Neural crest cell (in vitro differentiated cells): ENCODE measurements at places on chromosomes 3 and 15. TPM values are rescaled to one million over a fixed set of nuclear protein-coding genes. Genes with fewer than 3 reads are reported as not detected.

DNA sequence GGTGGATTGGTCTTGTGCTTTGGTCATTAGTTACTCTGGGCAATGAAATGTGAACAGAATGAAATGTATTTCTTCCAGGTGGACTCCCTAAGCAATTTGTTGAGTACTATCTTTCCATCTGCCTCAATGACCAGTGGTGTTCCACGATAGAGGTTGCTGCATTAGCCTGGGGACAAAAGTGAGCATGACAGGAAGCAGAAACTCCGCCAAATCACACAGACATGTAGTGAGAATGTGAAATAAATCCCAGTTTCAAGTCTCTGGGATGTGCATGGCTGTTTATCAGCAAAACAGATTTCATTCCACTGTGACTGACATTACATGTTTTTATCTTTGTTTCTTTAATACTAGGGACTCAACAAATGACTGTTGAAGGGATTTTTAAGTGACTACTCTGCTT lies 63.3 kb upstream of the DCBLD2 start:
- H3K36me3 ChIP-seq = no peaks in the 10 kb centered on the region
- no peak overlapping the region for H3K4me3 ChIP-seq
- DNase-seq = no peak
- H3K27ac ChIP-seq = no peak overlapping the region

DNA sequence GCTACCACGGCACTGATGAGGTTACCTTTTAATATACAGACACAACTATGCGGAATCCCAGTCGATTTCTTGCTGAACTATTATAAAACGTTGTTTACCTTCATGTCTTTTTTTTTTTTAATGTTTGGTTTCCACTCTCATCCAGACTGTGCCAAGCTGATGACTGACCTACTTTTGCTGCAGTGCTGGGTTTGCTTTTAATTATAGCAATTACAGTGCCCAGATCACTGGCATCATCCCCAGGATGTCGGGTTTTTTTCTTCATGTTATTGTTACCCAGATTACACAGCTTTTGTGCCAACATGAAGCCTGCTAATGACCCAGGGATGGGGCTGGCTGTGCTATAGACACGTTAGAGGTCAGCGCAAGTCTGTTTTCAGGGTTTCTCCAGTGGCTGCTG lies 294.0 kb upstream of the ATP10A start:
- no peak for DNase-seq
- no peak overlapping the region for H3K4me3 ChIP-seq
- H3K27ac ChIP-seq = no peak overlapping the region
- peaks cover 8% of the 10 kb centered on the region for H3K27me3 ChIP-seq

DNA sequence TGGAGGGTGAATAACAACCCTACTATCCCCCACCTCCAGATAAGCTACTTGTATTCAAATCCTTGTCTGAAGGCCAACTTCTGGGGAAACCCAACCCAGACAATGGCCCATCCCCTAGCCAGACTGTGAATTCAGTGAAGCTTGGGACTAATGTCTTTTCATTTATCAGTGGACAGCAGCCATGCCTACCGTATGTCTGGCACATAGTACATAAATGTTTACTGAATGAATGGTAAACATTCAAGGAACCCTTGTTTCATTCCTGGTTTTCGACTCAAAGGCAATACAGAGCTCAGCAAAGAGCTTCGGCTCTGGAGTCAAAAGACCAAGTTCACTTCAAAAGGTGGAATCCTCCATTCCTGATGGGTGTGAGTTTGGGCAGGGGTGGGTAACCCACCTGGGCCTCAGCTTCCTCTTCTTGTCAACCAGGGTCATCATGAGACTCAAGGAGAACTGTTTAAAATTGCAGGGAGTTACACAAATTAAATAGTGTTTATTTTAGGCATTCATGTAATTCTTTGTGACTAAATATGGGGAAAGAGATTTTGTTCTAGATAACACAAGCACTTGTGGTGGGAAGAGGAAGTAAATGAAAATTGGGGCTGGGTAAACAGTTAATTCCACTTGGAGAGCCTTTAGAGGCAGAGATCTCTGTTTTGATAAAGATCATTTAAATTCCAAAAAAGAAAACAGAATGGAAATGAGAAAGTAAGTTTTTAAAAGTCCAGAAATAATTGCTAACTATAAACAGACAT lies 303.7 kb upstream of the WNT5A start:
- no peak overlapping the region for H3K27ac ChIP-seq
- no peaks in the 10 kb centered on the region for H3K27me3 ChIP-seq
- no peak for DNase-seq
- H3K4me1 ChIP-seq = no peaks in the 10 kb centered on the region
- H3K4me3 ChIP-seq = no peak overlapping the region

Gene HTR3E
- not detected in 2 replicates for total RNA-seq

Gene PTX3
- total RNA-seq = 41.1 and 45.6 TPM in 2 replicates

GRCh38 chr3:121490161-121490560 lies 55.6 kb downstream of the POLQ start:
- H3K27ac ChIP-seq = no peak overlapping the region
- H3K27me3 ChIP-seq = no peaks in the 10 kb centered on the region
- H3K4me3 ChIP-seq = no peak overlapping the region

DNA sequence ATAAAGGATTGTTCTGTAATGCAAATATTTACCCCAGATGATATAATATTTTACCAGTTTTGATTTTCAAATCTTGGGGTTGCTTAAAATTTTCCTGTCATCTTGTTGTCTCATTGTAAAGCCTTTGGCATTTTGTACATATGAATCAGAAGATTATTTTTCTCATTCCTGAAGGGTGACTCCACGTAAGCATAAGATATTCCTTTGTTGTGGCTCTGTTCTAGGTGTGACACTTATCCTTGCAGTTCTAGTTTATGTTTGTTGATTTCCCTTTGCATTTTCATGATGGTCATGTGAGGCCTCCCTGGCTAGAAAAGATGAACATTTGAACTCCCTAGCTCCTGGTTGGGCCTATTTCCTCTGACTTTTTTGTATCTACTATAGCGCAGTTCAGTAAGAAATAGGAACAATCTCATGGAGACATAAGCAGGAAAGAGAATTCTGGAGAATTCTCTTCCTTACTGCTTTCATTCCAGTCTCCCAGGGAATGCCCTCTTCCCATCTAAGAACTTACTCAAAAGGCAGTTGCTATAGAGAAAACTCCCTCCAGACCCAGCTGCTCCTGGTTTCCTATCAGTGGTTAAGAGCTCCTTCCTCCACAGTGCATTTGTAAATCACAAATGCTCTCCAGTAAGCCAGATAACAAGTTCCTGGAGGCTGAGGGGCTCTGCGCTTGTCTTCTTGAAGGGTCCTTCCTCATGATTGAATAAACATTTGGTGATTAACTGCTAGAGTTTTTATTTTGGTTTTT lies 124.7 kb downstream of the WNT5A start:
- no peak for DNase-seq
- H3K4me3 ChIP-seq = no peak overlapping the region
- no peak overlapping the region for H3K27ac ChIP-seq
- no peaks in the 10 kb centered on the region for H3K36me3 ChIP-seq
- no peaks in the 10 kb centered on the region for H3K27me3 ChIP-seq

Gene ATP6V1A
- 55.3 and 58.1 TPM in 2 replicates for total RNA-seq

- H3K27me3 ChIP-seq = no peaks in the 10 kb centered on the region
- H3K27ac ChIP-seq = no peak overlapping the region
- no peak for DNase-seq
Observed at GRCh38 chr3:20043825-20044224, 3.6 kb downstream of the KAT2B start.

Gene SLC2A2
- not detected in 2 replicates for total RNA-seq

DNA sequence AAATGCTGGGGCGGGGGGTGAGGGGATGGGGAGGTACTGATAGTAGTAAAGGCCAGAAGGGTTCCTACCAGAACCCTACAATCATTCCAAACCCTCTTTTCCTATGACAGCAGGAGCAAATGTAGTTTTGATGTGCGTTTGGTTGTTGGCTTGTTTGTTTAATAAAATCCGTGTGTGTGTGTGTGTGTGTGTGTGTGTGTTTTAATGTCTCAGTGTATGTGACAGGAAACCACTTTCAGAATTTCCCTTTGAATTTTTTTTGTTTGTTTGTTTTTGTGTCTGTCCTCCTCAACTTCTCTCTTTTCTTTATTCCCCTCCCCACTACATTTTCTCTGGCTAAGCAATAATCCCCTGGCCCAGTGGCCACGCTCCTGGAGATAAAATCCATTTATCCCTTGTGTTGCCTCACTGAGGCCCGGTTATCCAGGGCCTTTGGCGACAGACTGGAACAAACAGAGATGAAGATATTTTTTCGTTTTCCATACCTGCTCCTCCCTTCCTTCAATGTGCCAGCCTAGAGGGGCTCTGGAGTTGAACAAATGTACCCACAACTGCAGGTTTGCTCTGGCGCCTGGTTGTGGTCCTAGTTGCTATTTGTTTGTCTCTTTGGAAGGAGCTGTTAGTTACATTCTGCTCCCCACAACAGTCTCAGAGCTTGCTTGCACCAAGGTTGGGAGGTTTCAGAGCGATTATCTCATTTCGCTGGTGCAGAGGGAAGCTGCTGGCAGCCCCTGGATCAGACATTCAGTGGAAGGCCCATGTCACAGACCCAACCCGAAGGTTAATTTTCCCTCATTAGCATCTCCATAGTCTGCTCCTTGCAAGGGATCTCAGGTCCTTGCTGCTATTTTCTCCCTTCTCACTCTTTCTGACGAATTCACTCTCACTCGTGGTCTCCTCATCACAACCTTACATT lies 17.9 kb downstream of the NR2F2 start:
- peaks cover 82% of the 10 kb centered on the region for H3K27me3 ChIP-seq
- H3K4me1 ChIP-seq = peaks cover 97% of the 10 kb centered on the region
- H3K4me3 ChIP-seq = peak overlapping the region; percentile 96
- no peak for DNase-seq

DNA sequence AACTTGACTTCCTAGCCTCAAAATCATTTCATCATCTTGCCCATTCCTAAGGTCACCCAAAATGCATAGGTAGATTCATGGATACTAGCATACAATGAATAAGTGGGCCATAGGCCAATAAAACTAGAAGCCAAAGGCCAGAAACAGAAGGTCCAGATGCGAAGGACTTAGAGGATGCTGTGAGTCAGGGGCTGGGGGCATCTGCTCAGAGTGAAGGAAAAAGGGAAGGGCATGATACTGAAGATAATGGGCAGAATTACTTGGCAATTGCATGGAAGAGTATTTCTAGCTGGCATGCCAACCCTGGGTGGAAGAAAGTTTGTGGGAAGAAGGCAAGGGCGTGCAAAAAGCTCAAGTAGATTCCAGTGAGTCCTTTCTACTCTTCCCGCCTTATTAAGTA lies 27.5 kb downstream of the ILDR1 start:
- H3K27me3 ChIP-seq = no peaks in the 10 kb centered on the region
- no peak overlapping the region for H3K4me3 ChIP-seq
- no peak overlapping the region for H3K27ac ChIP-seq
- H3K36me3 ChIP-seq = no peaks in the 10 kb centered on the region
- H3K4me1 ChIP-seq = no peaks in the 10 kb centered on the region
- DNase-seq = no peak

GRCh38 chr15:67819636-67820035 lies 5.7 kb upstream of the SKOR1 start:
- no peak overlapping the region for H3K27ac ChIP-seq
- peaks cover 4% of the 10 kb centered on the region for H3K36me3 ChIP-seq
- peaks cover 77% of the 10 kb centered on the region for H3K27me3 ChIP-seq
- DNase-seq = no peak

- DNase-seq = no peak
- H3K4me1 ChIP-seq = peaks cover 7% of the 10 kb centered on the region
- no peak overlapping the region for H3K27ac ChIP-seq
- no peak overlapping the region for H3K4me3 ChIP-seq
Observed at GRCh38 chr3:20924646-20925385, 738.8 kb upstream of the SGO1 start.

DNA sequence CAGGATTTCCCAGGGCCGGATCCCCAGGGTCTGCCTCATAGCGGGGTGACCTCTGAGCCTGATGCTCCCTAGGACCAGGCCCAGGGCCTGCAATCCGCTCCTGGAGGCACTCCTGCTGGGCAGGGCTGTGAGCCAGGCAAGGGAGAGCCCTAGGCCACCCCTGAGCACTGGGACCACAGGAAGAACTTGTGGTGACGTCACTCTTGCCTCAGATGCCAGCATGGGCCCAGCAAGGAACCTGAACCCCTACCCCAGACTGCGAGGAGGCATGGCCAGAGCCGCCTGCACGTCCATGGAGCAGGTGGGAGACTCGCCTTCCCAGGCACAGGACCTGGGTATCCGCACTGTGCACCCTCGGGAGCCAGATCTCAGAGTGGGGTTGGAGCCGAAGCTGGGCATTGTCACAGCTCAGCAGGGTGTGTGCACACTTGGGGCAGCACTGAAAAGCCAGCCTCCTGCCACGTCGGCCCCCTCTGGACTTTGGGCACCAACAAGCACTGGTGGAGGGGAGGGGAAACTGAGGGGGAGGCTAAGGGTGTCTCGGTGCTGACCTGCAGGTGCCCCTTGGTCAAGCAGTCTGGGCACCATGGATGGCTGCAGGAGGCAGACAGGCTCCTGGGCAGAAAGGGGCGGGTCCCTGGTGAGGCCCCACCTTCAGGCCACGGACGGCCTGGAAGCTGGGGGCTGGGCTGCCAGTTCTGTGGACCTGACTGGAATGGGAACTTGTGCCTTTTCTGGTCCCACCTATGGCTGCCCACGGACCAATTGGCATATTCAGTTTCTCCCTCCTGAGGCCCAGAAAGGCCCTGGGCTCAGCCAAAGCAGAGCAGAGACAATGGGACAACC lies 49.3 kb downstream of the SLC6A20 start:
- no peak for DNase-seq
- H3K4me1 ChIP-seq = no peaks in the 10 kb centered on the region
- no peak overlapping the region for H3K27ac ChIP-seq
- H3K36me3 ChIP-seq = peaks cover 12% of the 10 kb centered on the region
- H3K27me3 ChIP-seq = no peaks in the 10 kb centered on the region

DNA sequence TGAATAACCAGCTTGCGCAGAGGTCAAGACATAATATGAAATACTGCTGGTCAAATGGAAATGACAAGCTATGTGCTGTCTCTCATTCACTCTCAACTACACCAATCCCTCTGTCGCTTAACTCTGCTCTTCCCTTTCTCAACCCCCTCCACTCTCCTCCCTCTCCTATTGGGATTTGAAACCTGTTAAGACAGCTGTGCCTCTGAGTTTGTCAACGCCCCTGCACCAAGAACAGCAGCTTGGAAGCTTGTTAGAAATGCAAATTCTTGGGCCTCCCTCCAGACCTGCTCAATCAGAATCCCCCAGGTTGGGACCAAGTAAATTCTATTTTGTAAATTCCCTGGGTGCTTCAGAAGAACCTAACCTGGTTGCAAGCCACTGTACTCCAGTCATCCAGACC lies 149.7 kb upstream of the ATP2B2 start:
- no peaks in the 10 kb centered on the region for H3K36me3 ChIP-seq
- H3K27me3 ChIP-seq = peaks cover 43% of the 10 kb centered on the region
- H3K27ac ChIP-seq = peak overlapping the region; percentile 78
- no peak for DNase-seq
- H3K4me1 ChIP-seq = no peaks in the 10 kb centered on the region
- no peak overlapping the region for H3K4me3 ChIP-seq

- H3K36me3 ChIP-seq = peaks cover 9% of the 10 kb centered on the region
- peaks cover 20% of the 10 kb centered on the region for H3K4me1 ChIP-seq
- no peak for DNase-seq
- H3K4me3 ChIP-seq = no peak overlapping the region
- H3K27me3 ChIP-seq = no peaks in the 10 kb centered on the region
Observed at GRCh38 chr3:8712045-8712907, 21.3 kb upstream of the CAV3 start.

GRCh38 chr3:30602946-30603345 lies 3.5 kb upstream of the TGFBR2 start:
- peaks cover 15% of the 10 kb centered on the region for H3K27me3 ChIP-seq
- H3K36me3 ChIP-seq = no peaks in the 10 kb centered on the region
- H3K4me3 ChIP-seq = no peak overlapping the region
- H3K27ac ChIP-seq = no peak overlapping the region
- DNase-seq = no peak
- H3K4me1 ChIP-seq = peaks cover 13% of the 10 kb centered on the region
